Stimulated activated CD8-positive, alpha-beta memory T cell treated with anti-CD3 and anti-CD28 coated beads, Interleukin-4, amount 100 ng/mL, for 48 hours (primary cell): ENCODE measurements at places on chromosomes 13 and 19.

DNA sequence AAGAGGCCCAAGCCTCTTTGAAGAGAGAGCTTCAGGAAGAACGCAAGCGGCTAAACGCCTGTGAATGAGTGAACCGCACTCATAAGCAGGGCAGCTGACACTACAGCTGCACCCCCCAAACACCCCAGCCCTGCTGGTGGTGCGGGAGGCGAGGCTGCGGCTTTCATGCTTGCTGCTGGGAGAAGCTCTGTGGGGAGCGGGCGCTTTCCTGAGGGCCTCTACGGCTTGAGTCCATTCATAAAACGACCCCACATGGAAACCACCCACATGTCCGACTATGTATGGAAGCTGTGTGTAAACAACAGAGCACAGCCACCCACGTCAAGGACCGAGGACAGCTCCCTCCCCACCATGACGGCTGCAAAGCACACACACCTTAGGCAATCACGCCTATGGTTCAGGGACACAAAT is 5.5 kb downstream of the AP3D1 start:
- no peak for DNase-seq

GRCh38 chr13:22061371-22061805 is 390.5 kb downstream of the FGF9 start:
- DNase-seq = peak; percentile 67

- DNase-seq = no peak
Measured at GRCh38 chr13:22427783-22428182, 753.0 kb upstream of the SGCG start.

DNA sequence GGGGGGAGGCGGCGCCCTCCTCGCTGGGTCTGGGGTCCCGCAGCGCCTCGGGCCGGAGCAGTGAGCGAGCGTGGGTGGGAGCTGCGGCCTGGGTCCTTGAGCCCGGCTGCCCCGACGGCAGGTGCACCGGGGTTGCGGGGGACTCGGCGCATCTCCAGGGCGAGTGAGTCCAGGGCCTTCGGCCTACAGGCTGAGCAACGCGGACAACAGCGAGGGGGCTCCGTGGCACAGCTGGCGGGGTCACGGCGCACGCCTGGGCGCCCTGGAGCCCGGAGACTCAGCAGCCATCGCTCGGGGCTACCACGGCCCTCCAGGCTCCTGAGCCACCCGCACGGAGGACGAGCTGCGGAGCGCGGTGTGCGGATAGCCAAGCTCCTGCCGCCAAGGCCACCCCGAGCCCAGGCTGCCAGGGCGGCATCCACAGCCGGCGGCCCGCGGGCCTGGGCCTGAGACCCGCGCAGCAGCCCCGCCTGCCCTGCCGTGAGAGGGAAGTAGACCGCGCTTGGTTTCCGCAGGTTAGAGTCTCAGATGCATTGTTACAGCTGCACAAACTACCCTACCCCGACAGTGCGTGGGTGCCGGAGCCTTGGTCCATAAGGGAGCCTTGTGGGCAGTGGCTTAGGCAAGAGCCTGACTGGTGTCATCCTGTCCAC is 253.9 kb upstream of the SGCG start:
- DNase-seq = no peak

DNA sequence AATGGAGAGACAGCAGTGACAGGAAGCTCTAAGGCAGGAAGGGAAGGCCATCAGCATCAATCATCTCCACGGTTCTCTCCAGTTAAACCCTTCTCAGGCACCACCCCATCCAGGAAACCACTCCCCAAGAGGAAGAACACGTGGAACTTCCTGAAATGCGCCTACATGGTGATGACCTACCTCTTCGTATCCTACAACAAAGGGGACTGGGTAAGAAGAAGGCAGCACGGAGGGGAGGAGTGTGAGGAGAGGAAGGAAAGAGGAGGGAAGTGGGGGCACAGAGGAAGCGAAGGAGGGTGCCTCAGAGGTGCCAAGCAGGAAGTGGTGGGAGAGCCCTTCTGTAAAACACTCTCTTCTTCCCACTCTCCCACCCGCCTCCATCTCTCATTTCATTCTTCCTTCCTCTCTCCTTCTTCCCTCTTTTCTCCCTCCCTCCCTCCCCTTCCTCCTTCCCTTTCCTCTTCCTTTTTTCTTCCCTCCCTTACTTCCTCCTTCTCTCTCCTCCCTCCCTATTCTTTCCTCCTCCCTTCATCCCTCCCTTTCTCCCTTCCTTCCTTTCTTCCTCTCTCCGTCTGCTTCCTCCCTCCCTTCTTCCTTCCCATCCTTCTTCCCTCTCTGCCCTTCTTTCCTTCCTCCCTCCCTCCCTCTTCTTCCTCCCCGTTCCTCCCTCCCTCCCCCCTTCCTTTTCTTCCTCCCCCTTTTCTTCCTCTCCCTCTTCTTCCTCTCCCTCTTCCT is 12.6 kb downstream of the ZSCAN5A start:
- no peak for DNase-seq

- peak; percentile 25 for DNase-seq
Measured at GRCh38 chr19:2663920-2664571, 38.4 kb downstream of the GNG7 start.

- no peak for DNase-seq
Measured at GRCh38 chr13:76148374-76148773, 512.2 kb downstream of the LMO7 start.

GRCh38 chr19:16019691-16020448 is 56.4 kb upstream of the TPM4 start:
- no peak for DNase-seq

DNA sequence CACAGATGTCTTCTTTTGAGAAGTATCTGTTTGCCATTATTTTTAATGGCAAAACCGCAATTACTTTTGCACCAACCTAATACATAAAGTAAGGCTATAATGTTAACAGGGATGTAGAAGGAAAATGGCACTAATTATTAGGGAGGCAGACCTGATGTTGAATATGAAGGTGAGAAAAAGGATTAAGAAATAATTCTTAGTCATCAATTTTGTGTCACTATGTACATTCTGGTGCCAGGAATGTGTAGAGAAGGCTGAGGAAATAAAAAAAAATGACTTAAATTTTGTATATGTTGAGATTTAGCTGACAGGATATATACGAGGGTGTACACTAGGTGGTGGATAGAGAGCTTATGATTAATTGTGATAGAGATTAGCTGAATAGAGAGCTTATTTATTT is 12.6 kb downstream of the ZNF585B start:
- DNase-seq = no peak

GRCh38 chr13:75353781-75354193 is 128.2 kb downstream of the TBC1D4 start:
- DNase-seq = no peak

DNA sequence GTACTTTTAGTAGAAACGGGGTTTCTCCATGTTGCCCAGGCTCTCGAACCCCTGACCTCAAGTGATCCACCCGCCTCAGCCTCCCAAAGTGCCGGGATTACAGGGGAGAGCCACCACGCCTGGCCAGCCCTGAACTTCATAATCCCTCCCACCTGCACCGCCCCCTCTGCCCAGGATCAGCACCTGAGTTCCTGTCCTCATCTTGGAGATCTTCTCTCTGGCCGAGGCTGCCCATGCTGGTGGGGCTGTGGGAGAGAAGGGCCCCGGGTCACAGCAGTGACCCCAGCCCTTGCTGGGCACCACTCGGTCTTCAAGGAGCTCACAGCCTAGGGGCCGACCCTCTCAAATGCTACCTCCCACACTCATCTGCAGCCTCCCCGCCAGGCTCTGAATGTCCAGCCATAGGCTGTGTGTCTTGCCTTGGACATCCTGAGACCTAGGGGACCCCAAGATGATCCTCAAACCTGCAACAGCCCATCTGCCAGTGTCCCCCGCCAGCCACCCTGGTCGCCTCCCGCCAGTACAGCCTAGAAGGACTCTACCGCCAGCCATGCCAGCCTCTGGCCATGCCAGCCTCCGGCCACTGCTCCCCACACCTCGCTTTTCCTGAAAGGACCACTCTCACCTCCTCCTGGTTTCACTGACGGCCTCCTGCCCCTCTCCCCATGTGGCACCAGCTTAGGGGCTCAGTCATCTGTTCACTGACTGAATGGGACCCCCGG is 1.5 kb downstream of the ATP8B3 start:
- no peak for DNase-seq

DNA sequence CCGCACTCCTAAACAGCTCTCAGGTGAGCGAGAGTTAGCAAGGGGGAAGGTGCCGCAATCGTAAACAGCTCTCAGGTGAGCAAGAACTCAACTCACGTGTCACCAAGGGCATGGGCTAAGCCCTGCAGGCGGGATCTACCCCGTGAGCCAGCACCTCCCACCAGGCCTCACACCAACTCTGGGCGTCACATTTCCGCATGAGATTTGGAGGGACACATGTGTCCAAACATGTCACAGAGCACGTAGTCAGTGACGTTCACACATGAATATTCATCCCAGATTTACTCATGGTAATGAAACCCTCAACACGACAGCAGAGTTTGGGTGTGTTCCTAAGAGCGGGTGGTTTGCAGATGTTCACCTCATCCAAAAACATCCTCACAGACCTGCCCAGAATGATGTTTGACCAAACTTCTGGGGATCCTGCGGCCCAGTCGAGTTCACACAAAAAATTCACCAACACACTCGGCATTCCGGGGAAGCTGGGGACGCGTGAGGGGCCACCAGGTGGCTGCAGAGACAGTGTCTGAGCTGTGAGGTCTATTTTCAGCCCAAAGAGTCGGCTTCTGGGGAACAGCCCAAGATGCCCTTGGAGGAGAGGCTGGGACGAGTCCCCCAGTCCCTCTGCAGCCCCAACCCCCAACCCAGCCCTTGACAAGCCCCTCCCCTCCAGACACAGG is 19.6 kb downstream of the C2CD4C start:
- no peak for DNase-seq

GRCh38 chr13:99256283-99256682 is 1.9 kb downstream of the GPR18 start:
- DNase-seq = no peak

DNA sequence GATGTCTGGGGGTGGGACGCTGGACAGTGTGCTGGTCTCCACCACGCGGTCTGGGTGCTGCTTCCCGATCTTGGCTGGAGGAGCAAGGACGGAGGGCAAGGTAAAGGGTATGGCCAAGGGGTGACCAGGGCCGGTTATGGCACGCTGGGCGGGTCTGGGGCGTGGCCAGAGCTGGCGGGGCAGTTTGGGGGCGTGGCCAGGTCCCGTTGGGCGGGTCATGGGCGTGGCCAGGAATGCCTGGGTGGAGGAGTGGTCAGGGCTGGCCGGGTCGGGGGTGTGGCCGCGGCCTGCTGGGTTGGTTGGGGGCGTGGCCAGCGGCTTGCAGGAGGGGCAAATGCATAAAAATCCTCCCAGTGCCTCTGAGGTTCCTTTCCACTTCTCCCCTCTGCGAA is 19.2 kb downstream of the GPX4 start:
- DNase-seq = peak; percentile 92

GRCh38 chr19:8610041-8610935 is at the start of gene ADAMTS10:
Gene ADAMTS10 (minus strand): TSS chr19:8610715. CDS start chr19:8605710, 5,005 bp downstream.
- peak; percentile 44 for DNase-seq

DNA sequence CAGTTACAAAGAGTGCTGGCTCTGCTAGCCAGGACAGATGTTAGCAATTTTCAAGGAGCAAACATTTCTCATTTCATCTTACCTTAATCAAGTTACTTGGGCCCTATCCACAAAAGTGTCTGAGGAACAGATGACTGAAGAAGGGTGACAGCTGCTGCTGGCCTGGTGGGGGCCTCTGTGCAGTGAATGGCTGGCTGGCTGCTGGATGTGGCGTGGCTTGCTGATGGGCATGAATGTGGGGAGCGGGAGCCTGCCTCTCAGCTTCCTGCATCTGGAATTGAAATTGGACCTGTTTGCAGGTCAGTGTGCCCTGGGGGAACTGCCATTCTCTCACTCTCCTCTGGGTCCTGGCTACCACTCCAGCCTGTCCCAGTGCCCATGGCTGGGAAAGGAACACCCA is 94.7 kb downstream of the RGCC start:
- no peak for DNase-seq

GRCh38 chr19:46076951-46077814 is 36.4 kb upstream of the IGFL4 start:
- DNase-seq = peak; percentile 60

DNA sequence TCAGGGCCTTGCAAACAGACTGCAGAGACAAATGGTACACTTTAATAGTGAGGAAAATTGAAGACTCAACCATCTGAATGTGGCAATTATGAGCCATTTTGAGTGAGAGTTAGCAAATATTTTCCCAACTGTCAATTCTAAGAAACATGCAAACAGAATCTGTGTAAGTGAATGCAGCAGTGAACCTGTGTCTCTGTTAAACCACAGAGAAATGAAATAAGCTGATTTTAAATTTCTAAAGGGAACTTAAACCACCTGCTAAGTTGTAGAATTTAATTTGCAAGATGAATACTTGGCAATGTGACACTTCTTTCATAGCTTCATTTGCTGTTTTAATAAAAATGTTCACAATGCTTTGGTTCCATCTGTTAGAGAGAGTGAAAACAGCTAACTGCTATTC is 42.0 kb upstream of the TDRD3 start:
- no peak for DNase-seq

DNA sequence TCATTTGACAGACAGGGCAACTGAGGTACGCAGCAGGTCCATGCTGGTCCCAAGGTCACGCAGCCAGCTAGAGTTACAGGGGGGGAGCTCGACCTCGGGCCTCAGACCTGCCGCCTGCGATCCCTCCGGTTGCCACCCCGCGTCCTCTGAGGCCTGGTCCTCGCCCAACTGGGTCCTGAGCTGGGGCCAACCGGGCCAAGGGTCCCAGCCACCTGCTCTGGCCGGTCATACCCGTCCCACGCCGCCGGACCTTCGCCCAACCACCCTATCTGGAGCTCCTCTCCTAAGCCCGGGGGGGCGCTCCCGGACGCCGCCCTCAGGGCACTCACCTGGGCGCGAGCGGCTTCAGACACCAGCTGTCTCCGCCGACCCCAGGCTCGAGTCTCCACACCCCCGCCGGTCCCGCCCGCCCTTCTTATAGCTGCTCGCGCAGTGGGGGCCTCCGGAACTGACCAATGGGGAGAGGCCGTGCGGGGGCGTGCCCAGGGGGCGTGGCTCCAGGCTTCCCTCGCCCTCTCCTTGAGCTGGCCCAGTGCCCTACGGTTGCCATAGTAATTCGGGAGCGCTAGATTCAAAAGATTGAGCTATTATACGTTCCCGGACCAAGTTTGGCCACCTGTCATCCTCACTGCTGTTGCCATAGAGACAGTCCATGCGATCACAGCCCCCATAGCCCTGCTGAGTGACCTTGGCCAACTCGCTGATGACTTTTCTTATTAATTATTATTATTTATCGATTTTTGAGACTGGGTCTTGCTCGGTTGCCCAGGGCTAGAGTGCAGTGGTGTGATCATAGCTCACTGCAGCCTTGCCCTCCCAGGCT is at the start of gene PLIN5:
PLIN5 (minus strand) TSS at position 389 of the 823 bp plus-strand sequence. CDS start 1,150 bp downstream, outside the sequence.
- peak; percentile 74 for DNase-seq

- DNase-seq = peak; percentile 90
Measured at GRCh38 chr19:18112989-18113478, 15.5 kb downstream of the MAST3 start.

DNA sequence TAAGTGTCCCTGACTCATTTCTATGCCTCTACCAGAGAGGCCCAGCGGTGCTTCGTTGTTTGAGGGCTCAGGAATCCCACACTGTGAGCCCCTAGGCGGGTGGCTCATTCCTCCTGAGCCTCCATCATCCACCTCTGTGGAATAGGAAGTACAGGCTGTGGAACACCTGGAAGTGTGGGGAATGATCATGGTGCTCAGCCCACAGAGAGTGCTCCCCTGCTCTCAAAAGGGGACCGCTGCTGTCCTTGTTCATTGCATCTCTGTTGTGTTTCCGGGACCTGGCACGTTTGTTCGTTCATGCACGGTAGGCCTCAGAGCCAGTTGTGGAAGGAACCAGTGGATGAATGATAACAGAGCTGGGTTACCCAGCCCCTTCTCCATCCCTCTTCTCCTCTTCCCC is 1.2 kb downstream of the ACP7 start:
- DNase-seq = no peak

- DNase-seq = no peak
Measured at GRCh38 chr19:577439-578392, 5.3 kb downstream of the BSG start.
